ENCODE measurements at places on chromosomes 5 and 9.
A peak's percentile ranks its signal among the peaks of the same experiment; 100 is the strongest.

GRCh38 chr5:149423049-149423793 is 44.1 kb upstream of the IL17B start:
- peaks cover 36% of the 10 kb centered on the region for H3K36me3 ChIP-seq
- H3K4me3 ChIP-seq = peak overlapping the region; percentile 62
- H3K4me1 ChIP-seq = peaks cover 86% of the 10 kb centered on the region
- peak overlapping the region; percentile 90 for H3K27ac ChIP-seq
- no peaks in the 10 kb centered on the region for H3K27me3 ChIP-seq

- no peak overlapping the region for H3K27ac ChIP-seq
- no peak for DNase-seq
- no peaks in the 10 kb centered on the region for H3K27me3 ChIP-seq
Measured at GRCh38 chr5:120330558-120330957, 133.5 kb upstream of the PRR16 start.

DNA sequence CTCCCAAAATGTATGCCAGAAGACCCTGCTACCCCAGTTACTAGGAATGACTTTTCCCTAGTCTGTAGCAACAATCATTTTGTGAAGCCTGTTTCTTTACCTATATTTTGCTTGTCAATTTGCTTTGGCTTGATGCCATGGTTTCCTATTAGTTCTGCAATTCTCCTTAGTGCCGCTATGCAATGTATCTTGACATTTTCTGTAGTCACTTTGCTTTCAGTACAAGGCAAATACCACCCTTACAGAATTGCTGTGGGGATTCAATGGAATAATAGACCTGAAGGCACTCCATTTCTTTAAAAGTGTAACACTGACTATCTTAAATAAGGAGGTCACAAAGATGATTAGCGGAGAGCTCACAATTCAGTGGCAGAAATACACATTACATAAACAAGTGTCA is 291.1 kb downstream of the NR2F1-AS1 start:
- no peaks in the 10 kb centered on the region for H3K4me1 ChIP-seq
- no peak for DNase-seq
- no peak overlapping the region for H3K27ac ChIP-seq

DNA sequence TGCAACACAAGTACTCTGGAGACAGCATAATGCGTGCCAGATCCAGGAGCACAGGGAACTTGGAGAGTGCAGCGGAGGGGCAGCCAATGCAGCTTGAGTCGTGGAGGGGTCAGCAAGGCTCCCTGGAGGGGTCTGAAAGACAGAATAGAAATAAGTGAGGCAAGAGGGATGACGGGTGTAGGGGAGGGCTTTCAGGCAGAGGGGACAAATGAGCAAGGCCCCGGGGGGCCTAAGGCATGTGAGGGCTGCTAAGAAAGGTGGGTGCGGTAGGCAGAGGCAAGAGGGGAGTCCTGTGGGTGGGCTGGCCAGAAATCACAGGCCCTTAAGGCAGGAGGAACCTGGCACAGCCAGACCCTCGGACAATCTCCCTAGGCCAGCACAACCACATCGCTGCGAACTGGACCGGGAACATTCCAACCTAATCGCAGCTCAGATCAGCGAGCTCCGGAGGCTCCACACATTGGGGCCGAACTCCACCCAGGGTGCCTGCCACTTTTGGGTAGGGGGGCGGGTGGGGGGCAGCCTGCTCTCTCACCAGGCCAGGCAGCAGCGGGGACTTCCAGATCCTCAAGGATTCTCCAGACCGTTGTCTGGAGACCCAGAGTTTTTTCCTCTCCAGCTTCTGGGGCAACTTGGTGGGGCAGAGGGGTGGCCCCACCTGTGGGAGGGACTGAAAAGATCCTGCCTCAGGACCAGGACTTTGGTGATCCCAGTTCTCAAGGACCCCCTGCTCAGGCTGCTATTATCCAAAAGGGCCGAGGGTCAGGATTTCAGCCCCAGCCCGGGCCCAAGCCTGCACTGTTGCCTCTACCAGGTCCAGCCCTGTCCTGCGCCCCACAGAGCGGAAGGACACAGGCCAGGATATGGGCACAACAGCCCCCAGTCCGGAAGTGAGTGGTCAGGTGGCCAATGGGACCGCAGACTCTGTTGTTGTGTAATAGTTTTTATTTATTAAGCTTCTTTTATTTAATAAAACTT is 22.7 kb upstream of the CYSTM1 start:
- no peaks in the 10 kb centered on the region for H3K27me3 ChIP-seq
- DNase-seq = no peak
- no peak overlapping the region for H3K4me3 ChIP-seq
- no peaks in the 10 kb centered on the region for H3K4me1 ChIP-seq
- no peak overlapping the region for H3K27ac ChIP-seq
- H3K36me3 ChIP-seq = no peaks in the 10 kb centered on the region

GRCh38 chr5:54889826-54890225 is 95.6 kb downstream of the ESM1 start:
- H3K27ac ChIP-seq = no peak overlapping the region
- DNase-seq = no peak
- H3K27me3 ChIP-seq = no peaks in the 10 kb centered on the region
- no peaks in the 10 kb centered on the region for H3K36me3 ChIP-seq
- H3K4me1 ChIP-seq = no peaks in the 10 kb centered on the region

GRCh38 chr5:136070486-136071285 is 41.9 kb downstream of the TGFBI start:
- H3K4me3 ChIP-seq = no peak overlapping the region
- no peaks in the 10 kb centered on the region for H3K36me3 ChIP-seq
- peaks cover 17% of the 10 kb centered on the region for H3K4me1 ChIP-seq
- peak; percentile 55 for DNase-seq

- H3K36me3 ChIP-seq = no peaks in the 10 kb centered on the region
- DNase-seq = no peak
- no peaks in the 10 kb centered on the region for H3K4me1 ChIP-seq
- no peak overlapping the region for H3K4me3 ChIP-seq
- no peak overlapping the region for H3K27ac ChIP-seq
Measured at GRCh38 chr5:72587661-72588308, 80.6 kb upstream of the ZNF366 start.

- H3K27me3 ChIP-seq = no peaks in the 10 kb centered on the region
- H3K36me3 ChIP-seq = no peaks in the 10 kb centered on the region
- no peak overlapping the region for H3K27ac ChIP-seq
- no peak overlapping the region for H3K4me3 ChIP-seq
- no peaks in the 10 kb centered on the region for H3K4me1 ChIP-seq
Measured at GRCh38 chr5:131212471-131213021, 41.8 kb downstream of the LYRM7 start.

DNA sequence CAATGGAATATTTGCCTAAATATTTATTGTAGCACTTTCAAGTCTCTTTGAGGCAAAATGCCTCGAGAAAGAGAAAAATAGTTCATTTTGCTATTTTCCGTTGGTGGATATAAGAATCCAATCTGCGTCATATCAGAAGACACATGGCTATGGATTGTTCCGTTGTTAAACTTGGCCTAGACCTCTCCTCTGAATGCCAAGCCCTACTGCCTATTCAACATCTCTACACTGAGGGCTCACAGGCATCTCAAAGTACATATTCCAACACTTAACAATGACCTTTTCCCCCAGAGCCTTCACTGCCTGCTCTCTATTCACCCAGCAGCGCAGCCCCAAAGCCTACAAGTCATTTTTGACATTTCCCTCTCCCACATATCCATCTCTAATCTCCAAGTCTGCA is 350.1 kb downstream of the GLIS3 start:
- H3K27ac ChIP-seq = peak overlapping the region; percentile 26
- no peaks in the 10 kb centered on the region for H3K4me1 ChIP-seq
- H3K27me3 ChIP-seq = no peaks in the 10 kb centered on the region

- peaks cover 7% of the 10 kb centered on the region for H3K36me3 ChIP-seq
- DNase-seq = peak; percentile 76
- peak within 1 kb of the TSS; percentile 72 for H3K4me3 ChIP-seq
- no peaks in the 10 kb centered on the region for H3K27me3 ChIP-seq
- H3K4me1 ChIP-seq = no peaks in the 10 kb centered on the region
Measured at GRCh38 chr5:77086689-77087483, at the start of gene ZBED3. TSS of gene ZBED3 (minus strand) at chr5:77087285. CDS start at chr5:77077878, 9,407 bp downstream.

GRCh38 chr9:88011005-88011766 is 36.9 kb upstream of the CDK20 start:
- H3K27ac ChIP-seq = no peak overlapping the region
- DNase-seq = no peak
- H3K4me3 ChIP-seq = no peak overlapping the region
- no peaks in the 10 kb centered on the region for H3K36me3 ChIP-seq
- no peaks in the 10 kb centered on the region for H3K4me1 ChIP-seq
- H3K27me3 ChIP-seq = no peaks in the 10 kb centered on the region

DNA sequence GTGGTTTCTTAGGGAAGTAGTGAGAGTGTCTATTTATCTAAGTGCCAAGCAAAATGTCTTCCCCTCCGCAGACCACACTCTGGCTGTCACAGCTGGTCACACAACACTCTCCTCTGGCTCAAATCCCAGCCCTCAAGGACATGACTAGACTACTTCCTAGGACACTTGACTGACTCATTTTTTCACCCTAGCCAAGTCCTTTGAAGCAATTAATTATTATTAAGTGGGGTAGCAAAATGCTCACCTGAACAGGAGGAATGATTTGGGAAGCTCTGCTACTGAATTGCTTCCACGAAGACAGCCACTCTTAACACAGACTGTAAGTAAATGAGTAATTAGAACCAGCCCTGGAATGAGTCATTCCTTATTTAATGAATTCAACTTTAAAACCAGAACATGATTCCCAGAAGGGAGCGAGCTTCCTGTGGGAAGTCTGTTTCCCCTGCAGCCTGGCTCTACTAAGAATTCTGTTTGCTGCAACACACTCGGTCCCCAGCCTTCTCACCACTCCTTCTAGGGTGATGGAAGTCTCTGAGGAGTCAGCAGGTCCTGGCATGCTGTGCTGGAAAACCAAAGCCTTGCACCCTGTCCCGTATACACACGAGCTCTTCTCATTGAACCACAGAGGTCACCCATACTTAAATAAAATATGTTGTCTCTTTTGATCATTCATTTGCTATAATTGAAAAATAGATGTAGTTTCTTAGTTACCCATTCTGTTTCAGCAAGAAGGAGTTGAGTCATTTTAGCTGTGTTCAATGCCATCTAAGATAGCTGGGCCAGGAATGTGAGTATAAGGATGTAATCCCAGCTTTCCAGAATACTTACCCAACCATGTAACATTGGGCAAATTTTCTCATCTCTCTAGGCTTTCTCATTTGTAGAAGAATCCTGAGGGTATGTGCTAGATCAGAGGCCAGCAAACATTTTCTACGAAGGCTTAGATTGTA is 218.6 kb upstream of the RASEF start:
- H3K4me1 ChIP-seq = no peaks in the 10 kb centered on the region
- H3K27ac ChIP-seq = peak overlapping the region; percentile 36
- no peaks in the 10 kb centered on the region for H3K36me3 ChIP-seq
- no peaks in the 10 kb centered on the region for H3K27me3 ChIP-seq

- H3K27ac ChIP-seq = no peak overlapping the region
- no peak for DNase-seq
- no peak overlapping the region for H3K4me3 ChIP-seq
- no peaks in the 10 kb centered on the region for H3K4me1 ChIP-seq
- no peaks in the 10 kb centered on the region for H3K27me3 ChIP-seq
- H3K36me3 ChIP-seq = no peaks in the 10 kb centered on the region
Measured at GRCh38 chr5:32840606-32841005, 129.5 kb downstream of the NPR3 start.

DNA sequence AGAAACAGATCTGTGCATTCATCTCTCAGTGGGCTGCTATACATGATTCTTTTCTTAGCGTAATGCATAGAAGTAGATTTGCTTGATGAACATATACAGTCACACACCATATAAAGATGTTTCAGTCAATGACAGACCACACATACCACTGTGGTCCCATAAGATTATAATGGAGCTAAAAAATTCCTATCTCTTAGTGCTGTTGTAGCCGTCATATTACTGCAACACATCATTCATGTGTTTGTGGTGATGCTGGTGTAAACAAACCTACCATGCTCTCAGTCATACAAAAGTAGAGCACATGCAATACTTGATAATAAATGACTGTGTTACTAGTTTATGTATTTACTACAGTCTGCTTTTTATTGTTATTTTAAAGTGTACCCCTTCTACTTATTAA is 214.3 kb downstream of the ARHGAP26 start:
- no peak overlapping the region for H3K27ac ChIP-seq
- DNase-seq = no peak
- peaks cover 33% of the 10 kb centered on the region for H3K4me1 ChIP-seq
- H3K36me3 ChIP-seq = no peaks in the 10 kb centered on the region

GRCh38 chr9:5563886-5564285 is 53.6 kb downstream of the PDCD1LG2 start:
- no peak overlapping the region for H3K4me3 ChIP-seq
- H3K27ac ChIP-seq = no peak overlapping the region
- H3K4me1 ChIP-seq = peaks cover under 1% of the 10 kb centered on the region
- no peaks in the 10 kb centered on the region for H3K36me3 ChIP-seq

GRCh38 chr5:79269733-79270166 is 33.8 kb downstream of the JMY start:
- no peaks in the 10 kb centered on the region for H3K27me3 ChIP-seq
- H3K4me3 ChIP-seq = no peak overlapping the region
- DNase-seq = no peak

DNA sequence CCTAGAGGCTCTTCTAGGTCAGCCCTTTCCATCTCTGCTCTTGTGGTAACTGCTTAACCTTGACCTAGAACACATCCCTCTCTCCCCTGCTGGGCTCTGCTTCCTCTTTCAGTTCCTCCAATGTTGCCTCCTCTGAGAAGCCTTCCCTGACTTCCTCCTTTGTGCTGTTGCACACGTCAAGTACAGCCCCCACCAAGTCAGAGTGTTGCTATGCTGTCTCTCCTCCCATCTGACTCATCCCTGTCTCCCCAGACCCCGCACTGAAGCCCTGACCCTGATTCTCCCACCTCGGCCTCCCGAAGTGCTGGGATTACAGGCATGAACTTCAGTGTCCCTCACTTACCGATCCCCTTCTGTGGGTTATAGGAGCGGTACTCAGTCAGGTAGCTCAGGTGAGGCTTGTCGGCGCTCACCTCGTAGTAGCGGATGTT is 10.4 kb upstream of the TRIM14 start:
- no peak overlapping the region for H3K4me3 ChIP-seq
- DNase-seq = no peak
- no peaks in the 10 kb centered on the region for H3K27me3 ChIP-seq
- no peaks in the 10 kb centered on the region for H3K4me1 ChIP-seq
- no peak overlapping the region for H3K27ac ChIP-seq
- H3K36me3 ChIP-seq = no peaks in the 10 kb centered on the region

- H3K27ac ChIP-seq = no peak overlapping the region
- no peaks in the 10 kb centered on the region for H3K27me3 ChIP-seq
- no peak for DNase-seq
- H3K4me3 ChIP-seq = no peak overlapping the region
- no peaks in the 10 kb centered on the region for H3K36me3 ChIP-seq
Measured at GRCh38 chr9:78023003-78023741, 8.4 kb downstream of the GNAQ start.

DNA sequence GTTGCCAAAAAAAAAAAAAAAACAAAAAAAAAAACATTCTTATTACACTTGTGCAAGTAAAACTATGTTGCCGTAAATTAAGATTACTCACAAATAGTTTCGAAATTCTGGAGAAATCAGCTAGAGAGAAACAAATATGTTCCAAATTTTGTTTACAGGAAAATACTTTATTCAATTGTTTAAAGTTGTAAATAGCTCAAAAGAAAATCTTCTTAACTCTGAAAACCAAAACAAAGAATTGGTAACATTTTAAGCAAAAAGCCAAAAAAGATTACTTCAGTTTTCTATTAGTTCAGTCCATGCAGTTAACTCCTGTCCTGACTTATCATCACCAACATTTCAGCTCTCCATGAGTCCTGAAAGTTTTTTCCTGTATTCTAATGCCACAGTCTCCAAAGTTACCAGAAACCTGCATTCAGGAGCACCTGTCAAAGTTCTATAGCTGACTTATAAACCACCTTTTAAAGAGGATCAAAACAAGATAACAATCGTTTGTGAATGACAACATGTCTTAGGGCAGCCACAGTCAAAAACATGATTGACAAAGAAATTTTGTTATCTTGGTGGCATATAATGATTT is 194.1 kb downstream of the RANBP17 start:
- H3K4me3 ChIP-seq = no peak overlapping the region
- H3K27ac ChIP-seq = no peak overlapping the region

Measured in right atrium auricular region (tissue), 2 donors.